Kidney (tissue), 22 donors: ENCODE measurements at places on chromosomes 1 and 21. TPM values are rescaled to one million over a fixed set of nuclear protein-coding genes. Genes with fewer than 3 reads are reported as not detected.
A peak's percentile ranks its signal among the peaks of the same experiment; 100 is the strongest.

SLC45A3 gene
- 7.2 TPM for total RNA-seq

TMEM54 gene
- total RNA-seq, result 45.9 TPM

SH3BGR gene
- 4.0 TPM for total RNA-seq

USF1 gene
- 56.1 TPM for total RNA-seq

UROD gene
- 71.0 TPM for total RNA-seq

SELL gene
- 9.8 TPM for total RNA-seq

MASP2 gene
- not detected for total RNA-seq

METTL13 gene
- total RNA-seq, result 29.0 TPM

ALG14 gene
- total RNA-seq, result 8.6 TPM

SLC25A34 gene
- total RNA-seq, result 1.5 TPM

TSPEAR gene
- 0.22 TPM for total RNA-seq

CD52 gene
- total RNA-seq, result 30.8 TPM

GRIK1 gene
- not detected for total RNA-seq

MATN1 gene
- 0.13 TPM for total RNA-seq

TMEM81 gene
- 1.7 TPM for total RNA-seq

FAM20B gene
- 50.2 TPM for total RNA-seq

HSD3B1 gene
- not detected for total RNA-seq

LGR6 gene
- 4.1 TPM for total RNA-seq

- H3K36me3 ChIP-seq, result no peaks in the 10 kb centered on the region
- no peak overlapping the region for H3K27ac ChIP-seq
- H3K27me3 ChIP-seq, result no peaks in the 10 kb centered on the region
- H3K4me1 ChIP-seq, result no peaks in the 10 kb centered on the region
- H3K4me3 ChIP-seq, result no peak overlapping the region
These were observed 521.4 kb upstream of the CAMK1G start for GRCh38 chr1:209062081-209062620.

- no peaks in the 10 kb centered on the region for H3K36me3 ChIP-seq
- no peak for DNase-seq
- no peaks in the 10 kb centered on the region for H3K4me1 ChIP-seq
- no peak overlapping the region for H3K4me3 ChIP-seq
- no peak overlapping the region for H3K27ac ChIP-seq
- H3K27me3 ChIP-seq, result no peaks in the 10 kb centered on the region
These were observed 113.8 kb downstream of the RRAGC start for GRCh38 chr1:38745476-38746401.

- no peak overlapping the region for H3K4me3 ChIP-seq
- H3K27me3 ChIP-seq, result no peaks in the 10 kb centered on the region
- H3K4me1 ChIP-seq, result peaks cover 9% of the 10 kb centered on the region
- peak; percentile 93 for DNase-seq
- H3K36me3 ChIP-seq, result no peaks in the 10 kb centered on the region
- H3K27ac ChIP-seq, result no peak overlapping the region
These were observed 2.9 kb downstream of the LAMC1 start for GRCh38 chr1:183025782-183026774.

GRCh38 chr1:228339059-228339704, 67.5 kb downstream of the TRIM11 start:
- H3K27me3 ChIP-seq, result no peaks in the 10 kb centered on the region
- no peak overlapping the region for H3K27ac ChIP-seq
- peak; percentile 12 for DNase-seq
- H3K36me3 ChIP-seq, result peaks cover 14% of the 10 kb centered on the region
- no peaks in the 10 kb centered on the region for H3K4me1 ChIP-seq

DNA sequence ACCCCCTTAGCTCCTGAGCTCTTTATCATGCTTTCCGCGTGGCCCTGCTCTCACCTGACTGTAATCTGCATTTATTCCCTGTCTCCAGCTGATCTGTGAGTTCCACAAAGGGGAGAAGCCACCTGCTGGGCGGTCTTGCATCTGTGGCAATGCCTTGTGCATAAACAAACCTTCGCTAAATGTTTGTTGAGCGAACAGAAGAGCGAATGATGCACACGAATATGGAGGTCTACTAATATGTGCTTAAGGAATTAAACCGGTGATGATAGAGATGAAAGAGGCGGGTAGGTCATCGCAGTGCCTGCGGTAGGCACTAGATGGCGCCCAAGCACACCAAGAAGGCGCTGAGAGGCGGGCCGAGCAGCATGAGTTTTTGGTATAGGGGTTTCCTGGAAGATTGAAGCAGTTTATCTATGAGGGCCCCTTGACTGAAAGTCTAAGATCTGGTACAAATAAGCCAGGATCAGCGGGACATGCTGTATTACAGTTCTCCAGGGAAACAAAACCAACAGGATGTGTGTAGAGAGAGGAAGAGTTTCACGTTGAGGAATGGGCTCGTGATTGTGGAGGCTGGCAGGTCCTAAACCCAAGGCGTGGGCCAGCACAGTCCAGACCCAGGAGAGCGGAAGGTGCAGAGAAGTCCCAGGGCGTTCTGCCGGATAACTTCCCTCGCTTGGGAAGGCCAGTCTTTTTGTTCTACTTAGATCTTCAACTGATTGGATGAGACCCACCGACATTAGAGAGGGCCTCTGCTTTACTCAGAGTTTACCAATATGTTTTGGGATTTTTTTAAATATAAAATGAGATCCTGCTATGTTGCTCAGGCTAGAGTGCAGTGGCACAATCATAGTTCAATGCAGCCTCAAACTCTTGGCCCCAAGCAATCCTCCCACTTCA, 34.7 kb downstream of the TOMM20 start:
- DNase-seq, result peak; percentile 80
- no peak overlapping the region for H3K27ac ChIP-seq
- peak overlapping the region; percentile 44 for H3K4me3 ChIP-seq
- no peaks in the 10 kb centered on the region for H3K4me1 ChIP-seq
- H3K36me3 ChIP-seq, result no peaks in the 10 kb centered on the region
- no peaks in the 10 kb centered on the region for H3K27me3 ChIP-seq

- no peak overlapping the region for H3K4me3 ChIP-seq
- no peaks in the 10 kb centered on the region for H3K4me1 ChIP-seq
- H3K27me3 ChIP-seq, result no peaks in the 10 kb centered on the region
- no peak for DNase-seq
- H3K27ac ChIP-seq, result no peak overlapping the region
- no peaks in the 10 kb centered on the region for H3K36me3 ChIP-seq
These were observed 90.5 kb upstream of the TLR5 start for GRCh38 chr1:223233410-223234169.

- H3K36me3 ChIP-seq, result no peaks in the 10 kb centered on the region
- H3K27me3 ChIP-seq, result no peaks in the 10 kb centered on the region
- DNase-seq, result peak; percentile 92
These were observed 40.7 kb downstream of the ARHGEF10L start for GRCh38 chr1:17579951-17580939.

DNA sequence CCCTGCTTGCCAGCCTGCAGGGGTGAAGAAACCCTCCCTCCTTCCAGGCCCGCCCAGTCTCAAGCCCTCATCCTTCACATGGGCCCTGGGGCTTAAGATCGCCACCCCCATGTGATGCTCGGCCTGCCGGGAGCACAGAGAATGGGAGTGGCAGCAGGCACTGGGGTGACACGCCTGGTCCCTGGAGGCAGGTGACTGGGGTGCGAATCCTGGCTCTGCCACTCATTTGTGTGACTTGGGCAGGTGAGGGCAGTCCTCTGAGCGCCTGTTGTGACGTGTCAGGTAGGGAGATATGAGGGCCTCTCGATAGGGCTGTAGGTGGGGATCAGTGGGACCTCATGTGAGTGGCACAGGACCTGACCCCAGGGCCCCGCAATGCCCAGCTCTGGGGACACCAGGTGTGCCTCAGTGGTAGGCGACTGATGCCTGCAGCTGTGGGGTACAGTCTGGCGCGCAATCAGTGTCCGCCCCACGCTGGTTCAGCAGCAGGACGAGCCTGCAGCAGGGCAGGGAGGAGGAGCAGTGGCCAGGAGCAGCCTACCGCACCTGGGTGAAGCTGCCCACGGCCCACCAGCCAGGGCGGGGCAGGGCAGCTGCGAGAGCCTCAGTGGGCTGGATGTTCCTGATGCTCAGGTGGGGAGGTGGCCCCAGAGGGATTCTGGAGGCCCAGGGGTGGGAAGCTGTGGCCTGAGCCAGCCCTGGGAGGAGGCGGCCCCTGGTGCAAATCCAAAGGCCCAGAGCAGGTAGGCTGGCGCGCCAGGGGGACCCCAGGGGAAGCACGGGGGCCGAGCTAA, 6.2 kb downstream of the SH2D5 start:
- H3K4me3 ChIP-seq, result no peak overlapping the region
- H3K4me1 ChIP-seq, result no peaks in the 10 kb centered on the region
- no peak overlapping the region for H3K27ac ChIP-seq

GRCh38 chr1:61094677-61095469, 12.5 kb downstream of the NFIA start:
- no peaks in the 10 kb centered on the region for H3K4me1 ChIP-seq
- no peaks in the 10 kb centered on the region for H3K36me3 ChIP-seq

GRCh38 chr1:155166471-155167165, 6.5 kb downstream of the KRTCAP2 start:
- no peaks in the 10 kb centered on the region for H3K27me3 ChIP-seq
- H3K4me1 ChIP-seq, result peaks cover 4% of the 10 kb centered on the region
- peaks cover 10% of the 10 kb centered on the region for H3K36me3 ChIP-seq

DNA sequence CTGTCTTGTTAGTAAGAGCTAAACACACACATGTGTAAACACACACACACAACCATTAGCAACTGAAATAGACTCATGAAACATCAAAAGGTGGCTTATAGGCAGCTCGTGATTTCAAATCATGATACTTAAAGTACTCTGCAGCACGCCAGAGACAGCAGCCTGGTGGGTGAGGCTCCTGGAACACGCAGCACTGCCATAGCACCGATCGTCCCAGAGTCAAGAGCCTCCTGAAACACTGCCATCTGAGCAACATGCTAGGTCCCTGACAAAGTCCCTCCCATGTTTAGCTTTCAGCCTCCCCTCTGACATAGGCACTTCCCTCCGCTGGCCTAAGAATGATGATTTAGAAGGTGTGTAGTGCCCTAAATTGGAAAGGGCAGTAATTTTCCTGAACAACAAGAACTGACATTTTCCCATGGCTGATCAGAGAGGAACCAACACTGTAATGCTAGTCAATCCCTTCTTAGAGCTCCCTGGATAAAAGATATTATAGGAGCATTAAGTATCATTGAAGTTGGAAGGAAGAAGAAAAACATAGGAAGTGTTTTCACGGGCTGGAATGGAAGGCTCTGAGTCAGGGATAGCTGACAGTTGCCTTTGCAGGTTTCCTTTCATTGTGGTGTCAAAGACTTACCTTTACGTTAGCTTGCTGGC, 14.1 kb upstream of the DPT start:
- no peaks in the 10 kb centered on the region for H3K36me3 ChIP-seq
- H3K27me3 ChIP-seq, result no peaks in the 10 kb centered on the region
- no peak for DNase-seq

GRCh38 chr21:33781121-33781520, 134.5 kb downstream of the ATP5PO start:
- no peaks in the 10 kb centered on the region for H3K36me3 ChIP-seq
- H3K27me3 ChIP-seq, result no peaks in the 10 kb centered on the region
- H3K27ac ChIP-seq, result no peak overlapping the region
- H3K4me1 ChIP-seq, result no peaks in the 10 kb centered on the region

GRCh38 chr1:215749414-215749813, 182.3 kb downstream of the KCTD3 start:
- no peaks in the 10 kb centered on the region for H3K36me3 ChIP-seq
- no peak overlapping the region for H3K27ac ChIP-seq
- no peak overlapping the region for H3K4me3 ChIP-seq
- no peaks in the 10 kb centered on the region for H3K27me3 ChIP-seq

GRCh38 chr21:25735646-25736597, 1.1 kb downstream of the GABPA start:
- no peaks in the 10 kb centered on the region for H3K27me3 ChIP-seq
- H3K4me1 ChIP-seq, result peaks cover 9% of the 10 kb centered on the region
- no peaks in the 10 kb centered on the region for H3K36me3 ChIP-seq
- peak overlapping the region; percentile 99 for H3K27ac ChIP-seq
- DNase-seq, result peak; percentile 97

GRCh38 chr1:48017716-48018115, 20.5 kb upstream of the TRABD2B start:
- H3K27ac ChIP-seq, result no peak overlapping the region
- no peaks in the 10 kb centered on the region for H3K36me3 ChIP-seq

DNA sequence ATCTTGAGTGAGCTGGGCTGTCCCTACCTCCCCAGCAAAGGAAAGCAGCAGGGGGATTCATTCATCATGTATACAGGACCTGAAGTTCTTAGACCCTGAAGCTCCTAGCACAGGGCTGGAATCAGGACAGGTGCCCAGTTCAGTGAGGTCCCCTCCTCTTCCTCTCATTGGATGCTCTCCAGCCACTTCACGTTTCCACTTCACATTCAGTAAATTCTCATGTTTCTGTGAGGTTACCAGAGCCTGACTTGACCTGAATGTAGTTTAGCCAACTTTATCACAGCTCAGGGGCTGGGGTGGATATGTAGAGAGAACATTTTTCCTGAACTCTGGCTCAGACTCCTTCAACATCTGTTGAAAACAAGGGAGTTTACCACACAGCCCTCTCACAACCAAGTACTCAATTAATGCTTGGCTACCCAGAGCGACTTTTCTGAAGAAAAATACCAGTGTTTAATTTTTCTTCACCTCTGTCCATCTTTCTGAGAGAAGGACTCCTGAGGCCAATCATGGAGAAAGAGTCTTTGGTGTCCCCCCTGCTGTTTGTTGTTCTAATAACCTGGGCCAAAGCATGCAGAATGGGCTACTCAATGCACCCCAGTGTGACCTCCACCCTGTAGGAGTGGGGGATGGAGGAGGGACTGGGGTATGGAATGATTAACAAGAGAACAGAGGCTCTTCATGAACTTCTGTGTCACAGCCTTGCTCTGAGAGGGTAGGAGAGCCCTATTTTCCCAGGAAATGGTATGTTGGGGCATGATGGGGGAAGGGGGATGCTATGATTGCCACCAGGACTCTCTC, 108.3 kb upstream of the FGGY start:
- H3K36me3 ChIP-seq, result no peaks in the 10 kb centered on the region
- H3K27ac ChIP-seq, result no peak overlapping the region
- H3K4me1 ChIP-seq, result no peaks in the 10 kb centered on the region
- H3K27me3 ChIP-seq, result no peaks in the 10 kb centered on the region
- no peak for DNase-seq

- H3K4me1 ChIP-seq, result no peaks in the 10 kb centered on the region
- H3K36me3 ChIP-seq, result no peaks in the 10 kb centered on the region
- DNase-seq, result no peak
- H3K27me3 ChIP-seq, result no peaks in the 10 kb centered on the region
- H3K4me3 ChIP-seq, result no peak overlapping the region
These were observed 285.5 kb downstream of the LRRC40 start for GRCh38 chr1:69919922-69920273.

GRCh38 chr1:243495442-243496186, 239.8 kb downstream of the SDCCAG8 start:
- H3K27me3 ChIP-seq, result no peaks in the 10 kb centered on the region
- no peak overlapping the region for H3K4me3 ChIP-seq
- peak overlapping the region; percentile 41 for H3K27ac ChIP-seq
- peaks cover 3% of the 10 kb centered on the region for H3K36me3 ChIP-seq
